ENCODE measurements at places on chromosomes 2 and 18. TPM values are rescaled to one million over a fixed set of nuclear protein-coding genes. Genes with fewer than 3 reads are reported as not detected.

The COL4A4 gene
- 12.1 TPM for total RNA-seq

The AKAIN1 gene
- total RNA-seq, result not detected

The IL1RL1 gene
- 18.3 TPM for total RNA-seq

The LAMA1 gene
- 2.7 TPM for total RNA-seq

The KIDINS220 gene
- total RNA-seq, result 71.2 TPM

The MSTN gene
- total RNA-seq, result 0.26 TPM

DNA sequence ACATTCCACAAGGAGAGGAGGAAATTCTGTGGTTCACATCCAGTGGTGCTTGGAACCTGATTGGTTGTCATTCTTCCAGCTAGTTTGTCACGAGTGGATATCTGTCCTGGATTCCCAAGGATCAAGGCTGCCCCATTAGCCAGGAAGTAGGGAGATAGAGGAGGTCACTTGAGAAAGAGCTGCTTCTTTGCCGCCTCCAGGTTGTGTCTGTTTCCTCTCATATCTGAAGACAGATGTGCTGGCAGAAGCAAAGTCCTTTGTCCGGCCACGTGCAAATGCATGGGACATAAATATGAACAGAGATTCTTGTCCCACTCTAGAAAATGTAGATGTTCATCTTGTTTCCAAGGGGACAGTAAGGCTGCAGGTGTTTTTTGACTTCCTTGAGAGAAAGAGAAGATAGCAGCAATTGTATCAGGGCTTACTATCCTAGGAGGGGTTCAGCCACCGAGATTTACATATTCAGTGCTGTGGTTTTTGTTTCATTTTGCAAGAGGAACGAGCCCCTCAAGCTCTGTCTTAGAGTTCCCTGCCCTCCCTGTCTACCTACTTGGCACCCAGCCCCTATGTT, 174.4 kb downstream of the RPIA start:
- no peak for DNase-seq

DNA sequence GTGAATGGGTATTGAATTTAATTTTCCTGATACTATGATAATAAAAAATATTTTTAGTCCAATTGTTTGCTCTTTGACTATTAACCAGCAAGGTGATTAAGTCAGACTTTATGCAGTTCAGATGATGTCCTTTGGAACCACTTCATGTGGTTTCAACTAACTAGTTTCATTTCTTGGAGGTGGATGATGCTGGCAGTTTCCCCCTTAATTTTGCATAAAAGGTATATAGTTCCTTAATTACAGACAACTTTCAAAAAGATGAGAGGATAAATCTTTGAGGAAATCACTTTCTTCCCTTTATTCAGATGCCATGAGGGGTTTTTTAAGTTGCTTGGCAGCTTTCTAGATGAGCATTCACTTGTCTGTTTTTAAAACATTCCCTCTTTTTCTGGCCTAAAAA, 223.1 kb downstream of the PHLPP1 start:
- DNase-seq, result no peak

- DNase-seq, result no peak
These were observed 18.5 kb downstream of the RRM2 start for GRCh38 chr2:10140841-10141610.

DNA sequence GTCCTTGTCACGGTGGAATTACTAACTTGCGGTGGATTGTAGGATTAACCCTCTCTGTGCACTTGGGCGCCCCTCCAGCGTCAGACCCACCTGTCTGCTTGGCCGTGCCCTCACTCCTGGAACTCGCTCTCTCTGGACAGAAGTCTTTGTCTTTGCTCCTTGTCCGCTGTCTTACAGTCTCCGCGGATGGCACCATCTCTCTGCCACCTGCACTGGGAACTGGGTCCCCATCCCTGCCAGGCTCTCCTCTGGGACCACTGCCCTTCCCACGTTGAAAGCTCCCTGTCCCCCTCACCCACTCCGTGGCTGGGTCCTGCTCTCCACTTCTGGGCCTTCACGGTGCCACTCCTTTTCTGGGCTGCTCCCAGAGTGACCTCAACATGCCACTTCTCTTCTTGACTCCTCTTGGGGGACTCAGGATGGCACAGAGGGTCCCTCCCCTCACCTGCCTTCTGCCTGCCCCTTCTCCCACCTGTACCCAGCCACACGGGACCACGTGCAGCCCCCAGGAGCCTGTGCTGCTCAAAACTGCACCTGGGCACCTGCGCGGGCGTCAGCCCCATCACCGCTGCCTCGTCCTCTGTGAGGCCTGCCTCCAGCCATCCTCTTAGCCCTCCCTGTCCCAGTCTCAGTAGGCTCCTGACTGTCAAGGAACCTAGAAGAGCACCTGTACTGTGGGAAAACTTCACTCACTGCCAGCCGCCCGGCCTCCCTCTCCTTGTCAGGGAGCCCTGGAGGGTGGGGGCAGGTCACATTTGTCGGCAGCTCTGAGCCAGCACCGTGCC, 11.1 kb downstream of the CNDP2 start:
- no peak for DNase-seq

GRCh38 chr2:215521031-215521430, 85.2 kb upstream of the FN1 start:
- DNase-seq, result no peak

DNA sequence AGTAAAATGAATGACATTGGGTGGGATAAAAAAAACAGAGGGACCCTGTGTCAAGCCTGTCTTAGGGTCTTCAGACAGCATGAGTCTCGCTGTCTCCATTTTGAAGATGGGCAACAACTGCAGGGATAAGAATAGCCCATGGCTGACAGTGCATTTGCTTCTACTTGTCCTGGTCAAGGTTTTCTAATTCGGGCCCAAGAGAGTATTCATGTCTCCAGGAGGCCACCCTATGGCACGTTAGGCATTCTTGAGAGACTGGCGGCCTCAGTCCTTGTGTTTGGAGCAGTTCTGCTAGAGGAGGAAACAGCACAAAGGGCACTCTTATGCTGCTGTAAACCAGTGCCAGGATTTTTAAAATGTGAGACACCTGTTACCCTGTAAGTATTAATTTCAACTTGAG, 9.5 kb upstream of the MYL1 start:
- DNase-seq, result no peak

DNA sequence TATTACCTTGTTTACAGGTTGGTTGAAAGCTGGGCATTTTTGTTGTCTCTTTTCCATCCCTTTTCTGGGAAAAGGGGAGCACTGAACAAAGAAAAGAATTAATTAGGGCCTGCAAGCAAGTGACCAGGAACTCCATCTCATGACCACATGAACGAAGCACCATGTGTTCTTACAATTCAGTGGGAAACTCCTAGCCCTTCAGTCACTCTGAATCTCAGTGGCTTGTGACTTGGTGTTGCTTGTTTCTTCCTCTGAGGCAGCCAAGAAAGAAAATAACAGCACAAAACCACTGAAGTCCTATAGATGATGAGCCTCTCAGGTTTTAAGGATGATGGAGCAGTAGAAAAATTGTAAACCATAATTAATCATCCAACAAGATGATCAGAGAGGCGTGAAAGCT, 129.1 kb upstream of the CAB39 start:
- DNase-seq, result no peak

DNA sequence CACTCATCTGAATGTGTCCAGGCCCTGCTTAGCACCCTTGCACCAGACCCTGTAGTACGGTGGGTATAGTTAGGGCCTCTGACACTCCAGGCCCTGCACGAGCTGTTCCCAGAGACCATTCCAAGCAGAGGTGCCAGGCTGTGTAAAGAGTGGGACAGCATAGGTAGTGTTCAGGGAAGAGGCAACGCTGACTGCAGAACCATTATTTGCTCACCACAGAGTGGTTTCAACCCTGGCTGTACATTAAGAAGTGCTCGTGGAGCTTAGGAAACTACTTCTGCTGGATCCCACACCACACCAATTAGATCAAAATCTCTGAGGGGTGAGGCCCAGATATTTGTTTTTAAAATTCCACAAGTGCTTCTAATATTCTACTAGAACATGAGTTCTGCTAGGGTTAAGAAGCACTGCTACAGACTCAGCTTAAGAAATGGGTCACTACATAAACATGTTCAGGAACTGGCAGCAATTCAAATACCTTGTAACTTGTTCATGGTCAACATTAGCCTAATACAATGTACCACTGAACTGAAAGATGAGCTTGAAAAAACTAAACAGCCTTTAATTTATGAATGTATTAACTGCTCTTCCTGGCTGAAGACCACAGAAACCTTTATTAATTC, 183.0 kb downstream of the MYO5B start:
- DNase-seq, result no peak

- DNase-seq, result no peak
These were observed 103.3 kb downstream of the TMEM18 start for GRCh38 chr2:573805-574392.

DNA sequence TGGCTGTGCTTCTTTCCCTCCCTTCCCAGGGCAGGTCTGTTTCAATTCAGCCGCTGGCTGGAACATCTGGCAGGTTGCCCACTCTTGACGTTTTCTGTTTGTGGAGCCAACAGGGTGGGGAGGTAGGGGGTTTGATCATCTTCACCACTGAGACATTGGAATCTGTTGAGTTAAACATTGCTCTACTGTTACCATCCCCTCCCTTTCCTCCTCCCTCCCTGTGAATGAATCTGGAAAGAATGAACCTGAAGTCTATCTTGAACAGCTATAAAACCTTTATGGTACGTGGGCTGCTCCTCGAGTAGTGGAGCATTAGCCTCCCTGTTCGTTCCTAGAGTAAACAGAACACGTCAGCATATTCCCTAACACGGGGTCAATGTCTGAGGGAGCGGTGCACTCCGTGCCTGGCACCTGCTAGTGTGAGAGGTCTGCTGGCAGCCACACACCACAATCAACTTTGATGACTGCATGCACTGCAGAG, 249.9 kb upstream of the RBBP8 start:
- peak; percentile 77 for DNase-seq

DNA sequence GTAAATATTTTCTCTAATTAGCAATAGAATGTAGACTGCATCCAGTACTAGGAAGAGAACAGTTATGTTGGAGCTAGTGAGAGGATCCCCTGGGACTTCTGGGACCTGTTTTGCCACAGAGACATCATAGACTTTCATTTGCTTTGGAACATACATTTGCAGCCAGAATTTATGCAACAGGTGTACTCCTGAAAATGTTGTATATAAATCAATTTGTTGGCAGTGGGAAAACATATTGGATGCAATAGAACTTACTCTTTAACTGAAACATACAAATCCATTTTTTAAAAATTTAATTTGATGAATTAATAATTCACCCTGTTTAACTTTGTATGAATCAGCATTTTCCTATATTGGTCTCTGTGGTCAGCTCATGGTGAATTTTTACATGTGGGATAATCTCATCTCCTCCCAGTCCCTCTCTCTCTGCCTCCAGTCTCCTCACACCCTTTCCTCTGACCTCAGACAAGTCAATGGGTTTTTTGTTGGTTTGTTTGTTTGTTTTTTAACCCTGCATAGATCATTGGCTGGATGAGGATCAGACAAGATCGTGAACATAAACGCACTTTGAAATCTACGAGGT, 263.0 kb downstream of the LPIN1 start:
- DNase-seq, result no peak

DNA sequence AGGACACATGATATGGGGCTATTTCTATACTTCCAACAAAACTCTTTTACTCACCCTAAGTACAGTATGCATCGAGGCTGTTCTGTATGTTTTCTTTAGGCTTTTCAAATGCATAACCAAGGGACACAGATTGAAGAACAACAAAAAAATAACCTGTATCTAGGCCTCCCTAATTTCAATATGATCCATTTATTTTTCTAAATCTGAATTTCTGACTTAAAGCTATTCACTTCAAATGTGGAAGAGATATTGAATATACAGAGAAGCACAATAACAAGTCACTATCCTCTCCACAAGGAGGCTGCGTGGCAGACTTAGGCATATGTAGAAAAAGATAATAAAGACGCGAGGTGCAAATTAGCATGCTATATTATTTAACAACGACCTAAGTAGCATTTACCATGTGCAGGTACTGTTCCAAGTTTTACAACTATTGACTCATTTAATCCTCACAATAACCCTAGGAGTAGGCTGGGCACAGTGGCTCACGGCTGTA, 39.3 kb upstream of the MFF start:
- DNase-seq, result no peak

DNA sequence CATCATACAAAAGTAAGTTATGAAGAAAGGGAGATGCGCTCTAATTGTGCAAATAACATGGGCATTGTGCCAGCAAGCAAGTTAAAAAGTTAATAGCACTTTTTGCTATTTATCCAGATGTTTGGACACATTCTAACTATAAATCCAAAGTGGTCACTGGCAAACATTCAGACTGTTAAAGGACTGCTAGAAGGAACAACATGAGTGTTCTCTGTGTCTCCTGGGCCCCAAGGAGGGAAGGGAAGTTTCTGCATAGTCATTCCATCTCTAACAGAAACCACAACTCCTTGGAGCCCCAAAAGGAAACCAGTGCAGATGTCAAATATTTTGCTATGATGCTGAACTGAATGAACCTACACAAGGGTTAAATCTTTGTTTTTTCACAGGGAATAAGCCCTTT, 213.3 kb upstream of the HNRNPA3 start:
- DNase-seq, result no peak

- DNase-seq, result no peak
These were observed 98.5 kb downstream of the GYPC start for GRCh38 chr2:126754240-126755004.

- no peak for DNase-seq
These were observed 63.0 kb upstream of the PGAP1 start for GRCh38 chr2:196989496-196989895.

- peak; percentile 67 for DNase-seq
These were observed 45.0 kb upstream of the ALPP start for GRCh38 chr2:232333361-232334135.

DNA sequence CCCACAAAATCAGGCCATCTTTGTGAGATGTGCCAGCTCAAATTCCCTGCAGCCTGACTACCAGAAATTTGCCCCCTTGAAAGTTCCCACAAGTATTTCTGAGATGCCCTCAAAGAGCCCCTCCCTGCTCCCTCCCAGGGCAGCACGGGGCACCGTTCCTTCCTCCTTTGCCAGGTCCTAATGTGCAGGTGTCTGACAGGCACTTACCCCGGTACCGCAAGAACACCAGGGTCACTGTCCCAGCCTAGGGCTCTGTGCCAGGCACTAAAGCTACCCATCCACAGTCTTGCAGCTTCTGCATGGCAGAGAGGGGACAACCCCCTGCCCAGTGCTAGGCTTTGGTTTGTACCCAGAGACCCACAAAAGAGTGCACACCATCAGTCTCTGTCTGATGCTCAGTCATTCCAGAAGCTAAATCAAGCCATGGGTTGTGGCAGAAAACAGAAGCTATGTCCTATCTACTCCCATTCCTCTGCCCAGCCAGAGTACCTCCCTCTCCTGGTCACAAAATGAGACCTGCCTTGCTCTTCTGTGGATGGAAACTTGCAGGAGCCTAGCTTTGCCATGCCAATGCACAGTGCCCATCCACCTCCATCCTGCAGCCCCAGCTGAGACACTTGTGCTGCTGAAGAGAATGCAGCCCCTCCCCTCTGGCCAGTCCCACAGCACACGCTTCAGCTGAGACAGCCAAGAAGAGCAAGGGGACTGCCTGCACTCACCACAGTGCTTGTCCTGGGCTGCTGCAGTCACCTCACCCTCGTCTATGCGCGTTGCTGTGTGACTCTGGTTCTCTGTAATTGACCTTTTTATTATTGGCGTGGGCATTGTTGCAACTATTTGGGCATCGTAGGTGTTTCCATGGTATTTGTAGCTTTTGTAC, 48.7 kb downstream of the INPP5D start:
- DNase-seq, result no peak

- no peak for DNase-seq
These were observed 264.7 kb downstream of the RNF152 start for GRCh38 chr18:61628085-61628484.
